T-helper 2 cell treated with Interferon-gamma antibody and Interleukin-4, amounts not matched to agents 5 μg/mL and 100 μg/mL, for 36 hours (primary cell): ENCODE measurements at places on chromosomes 12 and 14.

DNA sequence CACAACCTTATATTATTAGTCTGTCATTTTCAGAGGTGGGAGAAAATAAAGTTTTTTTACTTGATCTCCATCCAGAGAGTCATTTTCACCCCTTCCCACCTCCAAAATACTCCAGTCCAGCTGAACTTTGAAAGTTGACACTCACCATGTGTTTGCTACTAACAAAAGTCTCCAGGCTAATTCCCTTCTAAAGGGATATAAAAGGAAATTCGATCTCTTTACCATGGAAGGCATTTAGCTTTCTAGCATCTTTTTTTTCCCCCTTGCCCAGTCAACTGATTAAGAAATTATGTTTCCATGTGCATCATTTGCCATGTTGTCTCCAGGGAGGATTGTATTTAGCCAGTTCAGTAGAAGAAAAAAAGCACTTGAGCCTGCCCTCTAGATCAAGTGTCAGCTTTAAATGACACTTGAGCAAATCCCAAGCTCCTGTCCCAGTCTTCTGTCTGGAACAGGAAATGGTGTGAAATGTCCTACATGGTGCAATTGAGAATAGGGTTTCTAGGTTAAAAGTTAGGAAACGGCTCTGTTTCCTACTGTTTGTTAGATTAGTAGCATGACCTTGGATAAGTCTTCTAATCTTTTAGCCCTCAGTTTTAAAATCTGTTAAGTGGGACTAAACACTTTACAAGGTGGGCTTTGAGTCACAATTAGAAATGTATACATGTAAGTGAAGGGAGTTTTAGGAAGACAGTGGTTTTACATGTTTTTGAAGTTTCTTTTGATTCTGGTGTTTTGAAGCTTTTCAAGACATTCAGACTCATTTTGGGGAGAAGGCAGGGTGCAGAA lies 67.2 kb downstream of the GNS start:
- no peak for DNase-seq

GRCh38 chr14:74299061-74299545 lies 3.6 kb downstream of the ABCD4 start:
- DNase-seq = no peak

DNA sequence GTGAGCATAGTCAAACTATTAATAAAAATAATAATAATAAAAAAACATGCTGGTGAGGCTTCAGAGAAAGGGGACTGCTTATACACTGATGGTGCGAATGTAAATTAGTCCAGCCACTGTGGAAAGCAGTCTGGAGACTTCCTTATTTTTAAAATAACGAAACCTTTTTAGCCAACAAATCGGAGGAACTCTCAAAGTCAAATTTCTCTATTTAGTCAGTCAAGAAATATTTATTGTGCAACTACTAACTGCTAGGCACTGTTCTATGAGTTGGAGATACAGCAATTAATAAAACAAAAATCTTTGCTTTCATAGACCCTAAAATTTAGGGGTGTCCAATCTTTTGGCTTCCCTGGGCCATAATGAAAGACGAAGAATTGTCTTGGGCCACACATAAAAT lies 10.8 kb downstream of the TAOK3 start:
- no peak for DNase-seq

DNA sequence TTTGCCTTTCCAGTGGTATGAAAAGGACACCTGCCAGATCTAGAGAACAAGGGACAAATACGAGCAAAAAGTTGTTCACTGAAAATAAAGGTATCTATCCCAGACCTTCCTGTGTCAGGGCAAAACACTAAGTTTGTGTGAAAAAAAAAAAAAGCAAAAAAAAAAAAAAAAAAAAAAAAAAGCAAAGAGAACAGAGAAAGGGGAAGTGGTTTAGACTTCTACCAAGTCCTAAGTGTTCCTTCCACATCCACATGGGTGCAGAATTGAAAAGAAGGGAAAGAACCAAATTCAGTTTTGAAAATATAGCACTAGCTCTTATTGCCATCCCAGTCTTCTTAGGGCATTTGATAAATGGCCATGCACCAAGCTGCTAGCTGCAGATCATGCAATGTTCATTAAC lies 41.7 kb downstream of the ZCRB1 start:
- DNase-seq = no peak

GRCh38 chr14:29955087-29955486 lies 27.4 kb upstream of the PRKD1 start:
- DNase-seq = no peak

DNA sequence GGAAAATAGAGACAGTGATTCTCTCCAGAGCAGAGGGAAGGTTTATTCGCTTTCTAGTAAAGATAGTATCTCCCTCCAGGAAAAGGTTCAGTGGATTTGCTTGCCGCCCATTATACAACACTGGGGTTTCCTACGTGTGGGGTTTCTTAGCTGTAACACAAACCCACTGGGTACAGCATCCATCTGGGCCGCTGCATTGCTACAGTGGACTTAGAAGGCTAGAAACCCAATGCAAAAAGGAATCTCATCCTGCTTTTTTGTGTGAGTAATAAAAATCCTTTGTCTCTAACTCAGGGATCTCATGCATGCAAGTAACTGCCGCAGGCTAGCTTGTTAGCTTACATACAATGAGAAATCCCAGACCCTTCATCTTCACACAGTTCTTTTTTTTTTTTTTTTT lies 67.1 kb upstream of the BCL2L14 start:
- DNase-seq = no peak

DNA sequence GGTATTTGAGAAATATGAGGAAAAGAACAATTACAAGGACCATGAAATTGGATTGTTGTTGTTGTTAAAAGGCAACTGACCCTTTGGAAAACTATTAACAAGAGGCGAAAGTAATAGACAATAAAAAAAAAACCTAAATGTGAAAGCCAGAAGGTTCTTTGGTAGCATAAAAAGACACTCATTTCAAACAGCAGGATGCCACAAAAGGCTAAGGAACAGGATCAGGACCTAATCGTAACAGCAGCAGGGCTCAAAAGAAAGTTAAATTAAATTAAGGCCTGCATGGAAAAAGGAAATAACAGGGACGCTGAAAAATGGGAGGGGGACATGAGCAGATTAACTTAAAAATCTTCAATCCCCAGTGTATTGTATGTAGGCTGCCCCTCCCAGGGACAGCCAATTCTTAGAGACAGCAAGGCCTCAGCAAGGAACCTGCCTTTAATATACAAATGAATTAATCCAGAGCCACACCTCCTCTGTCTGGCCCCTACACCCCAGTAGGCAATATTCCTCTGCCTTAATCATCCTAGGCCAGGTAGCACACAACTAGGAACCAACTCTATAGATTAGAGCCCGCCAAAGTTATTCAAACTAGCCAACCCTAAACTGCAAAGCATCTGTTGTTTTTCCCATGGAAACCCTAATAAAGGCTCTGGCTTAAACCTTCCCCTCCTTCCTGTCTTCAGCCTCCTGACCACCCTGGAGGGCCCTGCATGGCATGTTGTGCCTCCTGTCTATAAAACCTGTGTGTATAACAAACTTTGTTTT lies 28.4 kb upstream of the AP4S1 start:
- no peak for DNase-seq

DNA sequence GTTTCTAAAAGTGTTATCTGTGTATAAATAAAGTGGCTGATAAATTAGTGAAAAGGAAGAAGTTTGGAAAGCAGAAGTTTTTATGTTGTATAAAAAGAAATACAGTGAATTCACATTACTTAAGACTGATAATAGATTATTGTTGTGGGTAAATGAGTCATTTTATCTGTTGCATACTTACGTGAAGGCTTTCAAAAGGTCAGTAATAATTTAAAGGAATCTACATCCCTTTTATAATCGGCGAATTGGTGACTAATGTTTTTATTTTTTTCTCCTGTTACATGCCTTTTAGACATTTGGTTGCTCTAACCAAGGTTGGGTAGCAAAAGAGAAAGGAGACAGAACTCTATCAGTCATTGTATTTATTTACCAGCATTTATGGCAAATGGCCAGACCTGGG lies 155.9 kb downstream of the SLC41A2 start:
- no peak for DNase-seq

DNA sequence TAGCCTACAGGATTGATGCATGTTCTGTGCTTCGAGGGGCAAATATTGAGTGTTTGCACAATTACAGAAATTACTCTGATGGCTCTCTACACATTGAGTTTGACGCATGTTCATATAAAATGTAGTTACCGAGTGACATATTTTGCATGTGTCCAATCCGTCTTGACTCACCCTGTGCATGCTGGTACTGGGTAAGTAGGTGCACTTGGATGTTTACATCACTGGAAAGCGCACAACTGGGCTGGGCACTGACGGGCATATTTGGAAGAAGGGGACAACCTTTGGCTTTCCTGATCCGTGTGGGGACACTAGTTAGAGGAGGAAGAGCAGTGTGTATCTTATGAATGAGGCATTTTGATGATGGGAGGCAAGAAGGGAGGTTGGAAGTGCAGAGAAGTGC lies 4.9 kb upstream of the KRT6A start:
- DNase-seq = no peak

DNA sequence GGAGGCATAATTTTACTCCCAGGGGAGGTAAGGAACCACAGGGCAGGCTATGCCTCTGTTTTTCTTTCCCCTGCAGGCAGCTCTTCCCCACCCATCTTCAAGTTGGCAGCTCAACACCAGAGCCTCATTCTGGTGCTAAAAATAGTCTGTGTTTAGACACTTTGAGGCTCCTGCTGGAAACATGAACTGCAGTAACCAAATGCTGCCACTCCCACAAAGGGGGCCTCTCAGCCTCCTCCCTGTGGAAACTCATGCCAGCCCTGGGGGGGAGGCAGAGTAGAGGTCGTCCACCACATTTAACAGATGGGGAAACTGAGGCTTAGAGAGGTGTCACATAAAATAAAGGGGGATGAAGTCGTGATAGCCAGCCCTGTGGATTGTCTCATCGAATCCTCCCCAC lies 61.4 kb downstream of the WSCD2 start:
- DNase-seq = no peak

DNA sequence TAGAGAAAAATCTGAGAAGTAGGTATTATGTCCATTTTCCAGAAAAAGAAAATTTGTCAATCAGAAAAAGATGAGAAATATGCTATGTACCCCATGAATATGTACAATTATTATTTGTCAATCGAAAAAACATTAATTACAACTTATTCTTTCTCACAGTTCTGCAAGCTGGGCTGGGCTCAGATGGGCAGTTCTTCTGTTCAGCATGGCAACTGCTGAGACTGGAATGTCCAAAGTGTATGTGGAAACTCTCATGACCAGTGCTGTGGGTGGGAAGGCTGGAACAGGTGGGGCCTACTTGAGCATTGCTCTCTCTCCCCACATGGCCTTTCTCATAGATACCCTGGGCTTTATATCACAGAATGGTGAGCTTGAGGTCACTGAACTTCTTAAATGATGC lies 450.3 kb upstream of the TBX3 start:
- no peak for DNase-seq

- DNase-seq = no peak
These were observed 2.0 kb upstream of the TNFAIP2 start for GRCh38 chr14:103121121-103121845.

DNA sequence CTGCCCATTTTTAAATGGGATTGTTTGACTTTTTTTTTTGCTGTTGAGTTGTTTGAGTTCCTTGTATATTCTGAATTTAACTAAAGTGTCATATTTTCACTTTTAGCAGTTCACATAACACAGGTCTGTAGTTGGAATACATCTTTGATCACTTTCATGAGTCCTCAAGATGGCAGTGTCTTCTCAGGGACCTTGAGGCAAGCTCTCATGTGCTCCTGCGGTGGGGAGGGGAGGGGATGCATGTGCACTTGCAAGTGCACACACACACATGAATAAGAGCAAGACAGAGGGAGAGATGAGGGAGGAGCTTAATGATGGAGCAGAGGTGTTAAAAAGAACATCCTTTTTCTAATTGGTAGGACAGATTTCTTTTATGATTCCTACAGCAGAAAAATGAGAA lies 291.4 kb upstream of the OR4E1 start:
- DNase-seq = peak; percentile 40

DNA sequence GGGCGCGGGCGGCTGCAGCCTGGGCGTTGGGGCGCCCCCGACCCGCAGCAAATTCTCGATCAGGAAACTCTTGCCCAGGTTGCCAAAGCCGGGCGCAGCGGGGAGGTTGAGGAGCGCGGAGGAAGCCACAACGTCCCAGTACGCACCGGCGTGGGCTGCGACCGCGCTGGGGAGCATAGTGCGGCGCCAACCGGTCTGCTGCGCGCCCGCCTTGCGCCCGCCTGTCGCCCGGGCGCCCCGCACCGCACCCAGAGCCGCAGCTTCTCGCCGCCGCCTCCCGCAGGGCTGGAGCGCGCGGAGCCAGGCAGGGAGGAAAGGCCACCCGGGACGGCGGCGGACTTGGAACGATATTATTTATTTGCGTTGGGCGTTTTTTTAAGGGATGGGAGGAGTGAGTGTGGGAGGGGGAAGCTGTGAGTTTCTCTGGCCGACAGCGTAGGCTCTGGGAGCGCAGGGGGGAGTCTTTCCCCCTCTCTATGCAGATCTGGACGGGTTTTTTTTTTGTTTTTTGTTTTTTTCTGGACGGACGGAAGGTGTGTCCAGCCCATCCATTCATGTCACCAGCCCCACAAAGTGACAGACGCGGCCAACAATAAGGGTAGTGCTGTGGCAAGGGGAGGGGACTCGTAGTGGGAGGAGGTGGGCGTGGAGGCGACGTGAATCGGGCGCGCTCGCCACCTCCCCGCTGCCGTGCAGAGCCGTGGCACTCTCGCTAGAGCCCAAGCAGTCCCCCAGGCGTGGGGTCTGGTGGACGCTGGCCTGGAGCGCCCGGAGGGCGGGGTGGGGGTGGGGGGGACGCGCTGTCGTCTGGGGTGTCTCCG lies at the start of gene DBX2:
Gene DBX2, minus strand, starts transcription at position 349 of the 821 bp plus-strand sequence. Its CDS starts 172 bp downstream, at position 177.
- DNase-seq = no peak

GRCh38 chr14:34218881-34219280 lies 243.2 kb downstream of the SPTSSA start:
- DNase-seq = no peak

GRCh38 chr14:104970231-104971068 lies 7.7 kb downstream of the AHNAK2 start:
- DNase-seq = no peak

DNA sequence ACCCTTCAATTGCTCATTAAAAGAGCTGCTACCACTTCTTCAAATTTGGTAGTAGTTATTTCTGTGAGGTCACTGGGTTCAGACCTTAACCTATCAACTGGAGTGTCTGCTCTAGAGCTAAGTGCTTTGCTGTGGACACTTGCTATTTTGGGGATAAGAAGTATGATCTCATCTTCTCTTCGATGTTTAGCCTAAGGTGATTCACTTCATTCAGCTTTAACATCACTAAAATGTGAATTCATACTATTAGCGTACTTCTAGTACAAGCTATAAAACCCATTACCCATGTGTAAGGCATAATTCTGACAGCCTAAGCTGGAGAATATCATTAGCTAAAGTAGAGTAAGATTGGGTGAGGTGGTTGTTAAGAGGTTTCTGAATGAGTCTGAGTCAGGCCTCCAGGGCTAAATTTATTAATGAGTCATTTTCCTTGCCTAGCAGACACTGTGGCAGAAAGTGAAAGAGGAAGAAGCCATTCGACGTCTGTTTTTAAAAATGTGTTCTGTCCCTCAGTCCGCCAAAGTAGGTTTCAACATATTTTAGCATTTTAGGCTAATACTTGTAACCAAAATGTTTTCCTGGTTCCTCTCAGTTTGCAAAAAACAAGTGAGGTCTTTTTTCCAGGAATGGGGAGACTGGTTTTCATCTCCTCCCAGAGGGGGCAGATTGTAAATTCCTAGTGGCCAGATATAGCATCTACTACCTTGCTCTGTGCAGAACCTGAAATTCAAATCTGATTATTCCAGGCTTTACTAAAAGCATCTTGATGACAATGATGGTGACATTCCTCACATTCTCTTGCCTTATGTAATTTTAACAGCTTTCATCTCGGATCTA lies 103.6 kb downstream of the SSPN start:
- peak; percentile 19 for DNase-seq
